GF-D8 (cell line): ENCODE measurements at places on chromosomes 2 and 18.

DNA sequence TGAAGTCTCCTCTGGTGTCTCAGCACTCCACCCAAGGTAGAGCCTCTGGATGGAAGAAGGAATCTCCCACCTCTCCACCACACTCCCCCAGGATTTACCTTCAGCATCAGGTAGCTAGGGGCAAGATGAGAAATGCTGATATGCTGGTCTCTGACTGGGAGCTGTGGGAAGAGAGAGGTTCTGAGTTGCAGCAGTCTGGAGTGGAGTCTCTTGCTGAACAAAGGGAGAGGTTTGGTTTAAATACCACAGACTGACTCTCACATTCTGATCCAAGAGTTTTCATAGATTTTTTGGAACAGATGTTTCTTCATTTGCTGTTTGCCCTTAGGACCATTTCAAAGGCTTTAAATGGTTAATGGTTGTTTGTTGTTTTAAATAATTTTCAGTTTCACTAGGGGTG, 1.1 kb upstream of the CFLAR start:
- DNase-seq: no peak

DNA sequence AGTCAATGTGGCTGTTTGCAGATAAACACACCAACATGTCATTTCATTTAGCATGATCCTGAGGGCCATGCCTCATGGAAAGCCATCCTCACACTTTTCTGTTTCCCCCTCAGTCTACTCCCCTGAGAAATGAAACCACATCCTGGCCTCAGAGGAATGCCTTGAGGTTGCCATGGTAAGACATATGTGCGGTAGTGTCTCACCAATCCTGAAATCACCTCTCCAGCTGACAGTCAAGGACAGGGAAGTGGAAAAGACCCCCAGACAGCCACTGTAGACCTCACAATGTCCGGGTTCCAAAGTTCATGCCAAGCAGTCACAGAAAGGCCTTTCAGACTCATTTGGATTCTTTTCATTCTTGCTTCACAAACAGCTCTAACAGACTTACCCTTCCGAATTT, 175.2 kb upstream of the PKDCC start:
- no peak for DNase-seq

- DNase-seq: no peak
These were observed 147.0 kb downstream of the GCA start for GRCh38 chr2:162490761-162491470.

DNA sequence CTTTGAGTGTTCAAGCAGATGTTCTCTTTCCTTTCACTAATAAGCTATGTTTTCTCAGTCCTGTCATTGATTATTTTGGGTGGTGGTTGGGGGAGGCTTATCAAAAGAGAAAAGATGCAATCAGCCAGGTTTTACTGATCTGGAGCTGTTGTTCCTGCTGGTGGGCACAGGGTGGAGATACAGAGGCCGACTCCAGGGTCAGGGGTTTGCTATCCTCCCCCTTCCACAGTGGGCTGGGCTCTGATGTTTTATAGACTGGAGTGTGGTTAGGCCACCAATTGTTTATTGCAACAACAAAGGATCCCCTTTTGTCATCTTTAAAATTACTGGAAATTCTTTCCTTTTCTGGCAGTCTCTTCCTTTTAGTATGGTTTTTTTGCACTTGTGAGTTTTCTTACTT, 120.5 kb downstream of the TANC1 start:
- DNase-seq: no peak

GRCh38 chr2:230847883-230848388, 16.8 kb upstream of the ITM2C start:
- peak; percentile 54 for DNase-seq

DNA sequence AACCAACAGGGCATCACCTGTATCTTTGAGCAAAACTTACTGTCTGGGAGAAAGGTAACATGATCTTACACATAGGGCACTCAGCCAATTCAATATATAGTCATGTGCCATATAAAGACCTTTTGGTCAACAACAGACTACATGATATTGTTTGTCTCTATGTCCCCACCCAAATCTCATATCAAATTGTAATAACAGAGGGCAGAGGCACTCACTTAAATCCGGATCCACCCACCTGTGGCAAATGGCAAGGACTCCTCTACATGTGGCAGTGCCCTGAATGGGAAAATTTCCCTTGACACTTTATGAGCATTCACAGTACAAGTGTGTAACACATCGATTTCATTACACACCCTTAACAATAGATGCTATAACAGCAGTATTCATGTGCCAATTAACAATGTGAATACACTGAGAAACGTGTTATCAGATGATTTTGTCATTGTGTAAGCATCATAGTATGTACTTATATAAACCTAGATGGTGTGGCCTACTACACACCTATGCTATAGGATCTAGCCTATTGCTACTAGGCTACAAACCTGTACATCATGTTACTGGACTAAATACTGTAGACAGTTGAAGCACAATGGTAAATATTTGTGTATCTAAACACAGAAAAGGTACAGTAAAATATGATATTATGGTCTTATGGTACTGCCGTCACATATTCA, 64.2 kb downstream of the STRADB start:
- no peak for DNase-seq

DNA sequence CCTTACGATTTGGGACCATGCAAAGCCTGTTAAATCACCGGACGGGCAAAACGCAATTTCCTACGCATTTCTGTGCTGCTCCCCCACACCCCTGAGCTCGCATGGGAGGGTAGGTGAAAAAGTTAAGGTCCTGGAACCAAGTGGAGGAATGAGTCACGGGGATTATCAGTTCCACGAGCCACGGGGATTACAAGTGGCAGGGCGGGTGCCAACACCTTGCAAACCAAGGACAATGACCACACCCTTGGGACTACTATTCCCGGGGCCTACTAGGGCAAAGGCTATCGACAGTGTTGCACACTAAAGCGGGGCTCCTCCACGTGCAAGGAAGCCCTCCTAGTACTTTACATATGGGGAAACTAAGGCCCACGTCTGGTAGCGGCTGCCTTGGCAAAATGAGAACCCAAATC, 447 bp downstream of the RETSAT start:
- no peak for DNase-seq

DNA sequence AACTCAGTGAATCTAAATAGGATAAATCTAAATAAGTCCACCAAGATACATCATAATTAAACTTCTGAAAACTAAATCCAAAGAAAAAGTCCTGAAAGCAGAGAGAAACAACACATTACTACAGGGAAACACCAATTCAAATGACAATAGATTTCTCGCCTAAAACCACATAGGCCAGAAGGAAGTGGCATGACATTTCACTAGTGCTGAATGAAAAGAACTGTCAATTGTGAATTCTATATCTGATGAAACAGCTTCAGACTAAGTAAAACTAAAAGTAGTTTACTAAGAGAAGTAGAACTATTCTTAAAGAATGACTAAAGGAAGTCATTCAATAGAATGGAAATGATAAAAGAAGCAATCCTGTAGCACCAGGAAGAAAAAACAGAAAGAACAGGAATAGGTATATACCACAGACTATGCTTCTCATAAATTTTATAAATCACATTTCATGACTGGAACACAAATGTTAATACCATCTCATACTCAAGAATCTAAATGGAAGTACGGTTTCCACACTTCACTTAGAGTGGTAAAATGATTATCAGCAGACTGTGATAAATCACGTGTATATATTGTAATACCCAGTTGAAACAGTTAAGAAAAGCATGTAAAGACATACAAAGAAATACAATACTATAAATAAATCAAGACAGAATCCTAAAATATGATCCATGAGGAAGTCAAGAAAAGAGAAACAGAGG, 46.4 kb downstream of the ASXL2 start:
- no peak for DNase-seq
